ENCODE measurements at places on chromosomes 1 and 21.

DNA sequence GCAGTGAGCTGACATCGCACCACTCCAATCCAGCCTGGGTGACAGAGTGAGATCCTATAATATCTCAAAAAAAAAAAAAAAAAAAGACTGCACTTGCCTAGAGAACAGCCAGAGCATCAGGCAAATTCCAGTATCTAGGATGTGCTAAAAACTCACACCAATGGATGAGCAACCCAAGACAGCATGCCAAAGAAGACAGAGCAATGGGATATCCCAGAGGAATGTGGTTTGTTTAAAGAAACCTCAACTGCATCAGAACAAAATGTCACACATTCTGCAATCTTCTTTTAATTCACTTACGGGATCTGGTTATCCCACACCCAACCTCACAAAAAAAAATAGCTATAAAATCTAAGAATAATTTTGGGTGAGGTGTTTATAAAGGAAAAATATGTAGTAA, 7.3 kb downstream of the KCNH1 start:
- DNase-seq: no peak

GRCh38 chr1:207856276-207857023, 54.5 kb downstream of the CD34 start:
- no peak for DNase-seq

- DNase-seq: no peak
These were observed 9.6 kb downstream of the RAB42 start for GRCh38 chr1:28601696-28602095.

DNA sequence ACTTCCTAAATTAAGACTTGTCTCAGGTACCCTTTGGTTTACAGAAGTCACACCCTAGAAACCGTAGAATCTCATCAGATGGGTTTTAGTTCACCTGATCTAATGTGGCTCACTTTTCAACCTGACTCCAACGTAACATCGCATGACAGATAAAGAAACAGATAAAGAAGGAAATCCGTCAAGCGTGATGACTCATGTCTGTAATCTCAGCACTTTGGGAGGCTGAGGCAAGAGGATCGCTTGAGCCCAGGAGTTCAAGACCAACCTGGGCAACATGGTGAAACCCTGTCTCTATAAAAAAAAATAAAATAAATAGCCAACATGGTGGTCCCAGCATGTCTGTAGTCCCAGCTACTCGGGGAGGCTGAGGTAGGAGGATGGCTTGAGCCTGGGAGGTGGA, 97.3 kb downstream of the SPSB1 start:
- DNase-seq: no peak

DNA sequence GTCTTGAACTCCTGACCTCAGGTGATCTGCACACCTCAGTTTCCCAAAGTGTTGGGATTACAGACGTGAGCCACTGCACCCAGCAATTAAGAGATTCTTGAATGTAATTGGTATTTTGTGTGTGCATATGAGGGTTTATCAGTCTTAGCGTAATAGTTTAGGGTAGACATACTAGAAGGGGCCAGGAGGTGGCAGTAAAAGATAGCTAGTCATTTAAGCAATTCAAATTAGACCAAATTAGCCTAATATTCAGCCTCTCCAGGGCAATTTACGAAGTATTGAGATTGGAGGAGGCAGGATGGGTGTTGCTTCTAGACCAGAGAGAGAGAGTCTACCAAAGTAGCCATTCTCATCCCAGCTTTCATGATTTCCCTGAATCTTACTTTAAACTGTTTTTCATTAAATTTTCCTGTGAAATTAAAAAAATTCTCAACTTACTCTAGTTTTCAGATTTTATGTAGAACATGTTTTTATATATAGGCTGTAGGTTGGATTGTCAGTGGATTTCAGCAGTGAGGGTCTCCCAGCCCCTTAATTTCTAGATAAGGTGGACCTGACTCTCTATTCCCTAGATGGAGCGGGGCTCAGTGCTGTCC, 119.7 kb downstream of the HHAT start:
- DNase-seq: no peak

GRCh38 chr21:41763996-41764395, 2.9 kb downstream of the RIPK4 start:
- DNase-seq: no peak

DNA sequence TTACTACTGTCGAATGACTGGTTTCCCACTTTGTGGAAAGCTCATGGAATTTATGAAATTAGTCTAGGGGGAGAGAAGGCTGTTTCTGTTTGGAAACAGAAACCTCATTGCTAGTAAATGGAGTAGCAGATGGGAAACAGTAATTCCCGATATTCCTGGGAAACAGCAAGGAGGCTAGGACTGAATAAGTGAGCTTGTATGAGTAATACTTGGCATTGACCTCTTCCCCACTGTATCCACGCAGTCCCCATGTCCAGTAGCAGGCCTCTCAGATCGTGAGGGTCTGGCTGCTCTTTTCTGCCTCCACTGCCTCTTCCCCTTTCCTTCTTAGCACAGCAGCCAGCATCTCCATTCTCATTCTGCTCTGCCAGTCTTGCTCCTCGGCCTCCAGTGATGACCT, 75.5 kb downstream of the PRDM2 start:
- DNase-seq: no peak

DNA sequence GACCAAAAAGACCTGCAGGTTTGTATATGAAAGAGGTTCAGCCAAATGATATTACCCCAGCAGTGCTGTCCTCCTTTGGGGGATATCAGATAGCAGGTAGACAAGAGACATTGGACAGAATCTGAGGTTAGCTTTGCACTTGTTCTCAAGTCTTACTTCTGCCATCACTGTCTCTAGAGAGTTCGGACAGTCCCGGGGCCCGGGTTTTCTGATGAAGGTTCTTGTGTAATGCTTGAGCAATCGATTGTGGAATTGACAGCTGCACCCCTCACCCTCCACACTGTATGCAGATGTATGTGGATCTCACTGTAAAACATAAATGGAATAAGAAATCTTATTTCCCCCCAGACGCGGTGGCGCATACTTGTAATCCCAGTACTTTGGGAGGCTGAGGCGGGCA, 56.2 kb upstream of the MORC3 start:
- no peak for DNase-seq

DNA sequence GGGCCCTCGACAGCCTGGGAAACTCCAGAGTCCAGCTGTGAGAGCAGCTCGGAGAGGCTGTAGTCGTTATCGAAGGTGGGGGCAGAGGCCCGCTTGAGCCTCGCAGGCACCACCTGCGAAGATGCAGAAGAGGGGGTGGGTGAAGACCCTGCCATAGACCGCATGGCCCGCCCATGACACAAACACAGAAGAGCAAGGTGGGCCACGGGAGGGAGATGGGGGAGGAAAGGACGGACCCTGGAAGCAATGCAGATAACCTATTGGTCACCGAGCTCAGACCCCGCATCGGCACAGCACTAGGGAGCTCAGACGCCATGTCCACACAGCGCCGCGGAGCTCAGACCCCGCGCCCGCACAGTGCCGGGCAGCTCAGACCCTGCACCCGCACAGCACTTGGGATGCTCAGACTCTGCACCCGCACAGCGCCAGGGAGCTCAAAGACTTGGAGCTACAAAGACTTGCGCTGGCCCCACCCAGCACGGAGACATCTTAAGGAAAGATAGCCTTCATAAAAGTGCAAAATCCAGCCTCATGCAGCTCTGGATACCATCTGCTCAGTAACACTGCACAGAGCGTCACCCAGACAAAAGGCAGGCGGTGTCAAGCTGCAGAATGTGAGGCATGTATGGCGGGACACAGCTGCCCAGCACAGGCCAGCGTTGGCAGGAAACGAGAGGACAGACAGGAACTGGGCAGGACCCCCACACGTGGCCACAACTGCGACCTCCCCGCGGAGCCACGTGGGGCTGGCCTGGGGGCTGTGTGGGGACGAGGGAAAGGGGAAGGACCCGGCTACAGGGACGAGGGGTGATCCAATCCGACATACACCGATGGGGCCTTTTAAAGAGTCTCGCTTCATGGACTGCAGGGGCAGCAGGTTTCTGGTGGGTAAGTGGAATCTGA, 22.6 kb downstream of the RIPK4 start:
- DNase-seq: peak; percentile 51

DNA sequence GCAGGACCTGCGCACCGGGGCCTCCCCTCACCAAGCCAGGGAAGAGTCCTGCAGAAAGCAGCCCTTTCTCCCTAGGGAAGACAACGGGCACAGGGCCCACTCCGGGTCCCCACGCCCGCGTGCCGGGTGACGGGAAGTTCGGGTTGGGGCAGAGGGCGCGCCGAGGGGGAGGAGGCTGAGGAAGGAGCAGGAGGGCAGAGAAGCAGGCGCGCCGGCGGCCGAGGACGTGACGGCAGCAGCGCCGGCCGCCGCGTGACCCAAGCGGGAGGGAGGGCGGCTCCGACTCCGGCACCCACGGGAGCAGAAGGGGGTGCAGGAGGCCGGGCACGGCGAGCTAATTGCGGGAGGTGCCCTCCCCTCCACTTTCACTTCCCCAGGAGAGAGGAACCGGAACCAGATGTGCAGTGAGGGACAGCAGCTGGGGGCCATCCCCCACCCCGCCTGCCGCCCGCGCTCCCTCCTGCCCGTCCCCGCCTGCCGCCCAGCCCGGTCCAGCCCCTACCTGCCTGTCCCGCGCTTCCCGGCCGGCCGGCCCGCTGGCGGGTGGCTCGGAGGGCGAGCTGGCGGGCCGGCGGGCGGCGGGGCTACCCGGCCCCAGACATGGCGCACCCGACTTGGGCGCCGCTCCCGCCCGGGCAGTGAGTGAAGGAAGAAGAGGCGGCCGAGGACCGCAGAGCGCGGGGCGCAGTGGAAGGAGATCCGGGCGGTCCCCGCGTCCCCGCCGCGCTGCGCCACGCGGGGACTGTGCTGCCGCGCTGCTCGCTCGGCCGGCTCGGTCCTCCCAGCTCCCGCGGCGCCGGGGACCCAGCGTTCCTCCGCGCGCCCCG, 510 bp downstream of the DENND4B start:
- DNase-seq: peak; percentile 96

DNA sequence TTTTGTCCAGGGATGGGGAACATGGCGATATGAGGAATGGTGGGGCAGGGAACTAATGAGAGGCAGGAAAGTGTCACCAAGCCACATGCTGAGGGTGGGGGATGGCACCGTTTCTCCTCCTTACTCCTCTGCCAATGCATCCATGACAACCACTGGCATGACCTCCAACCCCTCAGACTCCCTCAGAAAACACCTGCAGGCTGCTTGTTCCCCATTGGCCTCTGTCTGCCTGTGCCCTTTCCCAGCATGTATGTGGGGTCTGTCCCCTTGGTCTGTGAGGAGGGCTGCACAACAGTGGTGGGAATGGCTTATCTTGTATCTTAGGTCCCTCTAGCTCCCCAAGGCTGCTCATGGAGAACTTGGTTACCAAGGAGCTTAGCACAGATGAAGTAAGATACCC, 137.2 kb upstream of the NGF start:
- DNase-seq: no peak

DNA sequence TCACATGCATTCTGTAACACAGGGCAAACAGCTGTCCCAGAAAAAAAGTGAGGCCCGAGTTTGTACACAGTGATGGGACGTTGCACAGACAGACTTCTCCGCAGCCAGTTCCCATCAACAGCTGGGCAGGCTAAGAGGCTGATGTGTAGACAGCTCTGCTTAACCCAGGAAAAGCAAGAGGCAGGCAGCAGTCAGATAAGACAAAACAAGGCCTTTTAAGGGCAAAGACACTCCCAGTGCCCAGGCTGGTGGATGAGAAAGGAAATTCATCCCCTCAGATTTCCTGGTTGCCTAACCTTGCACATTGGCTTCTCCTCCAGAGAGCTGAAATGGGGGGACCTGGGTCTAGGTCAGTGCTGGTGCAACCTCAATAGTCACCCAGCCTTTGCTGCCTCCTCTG, 17.2 kb upstream of the PHLDA3 start:
- no peak for DNase-seq

DNA sequence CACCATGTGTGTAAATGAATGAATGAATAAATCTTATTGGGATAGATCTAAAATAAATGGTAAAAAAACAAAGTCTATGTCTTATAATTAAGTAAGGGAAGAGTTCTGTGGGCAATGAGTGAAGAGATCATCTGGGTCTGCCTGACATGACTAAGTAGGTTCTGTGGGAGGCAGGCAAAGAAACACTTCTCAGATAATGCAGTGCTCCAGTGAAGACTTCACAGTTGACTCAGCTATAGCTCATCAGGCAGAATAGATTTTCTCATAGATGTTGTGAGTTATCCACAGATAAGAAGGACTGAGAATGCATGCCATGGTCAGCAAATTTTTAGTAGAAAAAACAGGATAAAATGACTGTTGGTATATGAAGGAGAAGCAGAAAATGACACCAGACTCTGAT, 12.4 kb downstream of the KRTAP22-2 start:
- no peak for DNase-seq

DNA sequence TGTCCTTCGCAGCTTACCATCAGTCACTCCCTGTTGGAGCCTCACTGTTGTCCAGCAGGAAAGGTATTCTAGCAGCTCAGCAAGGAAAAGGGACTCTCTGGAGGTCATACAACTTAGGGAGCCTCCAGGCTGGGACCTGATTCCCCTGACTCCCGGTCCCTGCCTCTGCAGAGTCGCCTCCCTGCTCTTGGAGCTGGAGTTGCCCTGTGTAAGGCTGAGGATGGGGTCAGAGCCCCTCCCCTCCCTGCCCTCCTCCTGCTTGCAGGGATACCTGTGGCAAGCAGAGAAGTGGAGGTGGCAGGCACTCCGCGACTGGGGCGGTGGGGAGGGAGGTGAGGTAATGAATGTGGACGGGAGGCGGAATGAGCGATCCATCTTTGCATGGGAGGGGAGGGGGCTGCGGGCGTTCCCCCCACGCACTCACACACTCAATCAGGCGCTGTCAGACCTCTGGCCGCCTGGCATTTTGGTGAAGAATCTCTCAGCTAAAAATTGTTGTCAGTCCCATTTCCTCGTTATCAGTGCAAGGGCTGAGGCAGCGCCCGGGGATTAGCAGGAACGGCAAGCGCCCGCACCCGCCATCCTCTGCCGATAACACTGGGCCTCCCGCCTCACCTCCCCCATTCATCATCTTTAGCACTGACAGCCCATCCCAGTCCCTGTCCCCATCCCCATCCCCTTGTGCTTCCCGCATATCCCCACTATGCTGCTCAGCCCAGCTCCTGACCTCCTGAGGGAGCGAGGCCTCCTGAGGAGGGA, 64.3 kb downstream of the TMEM53 start:
- DNase-seq: no peak

DNA sequence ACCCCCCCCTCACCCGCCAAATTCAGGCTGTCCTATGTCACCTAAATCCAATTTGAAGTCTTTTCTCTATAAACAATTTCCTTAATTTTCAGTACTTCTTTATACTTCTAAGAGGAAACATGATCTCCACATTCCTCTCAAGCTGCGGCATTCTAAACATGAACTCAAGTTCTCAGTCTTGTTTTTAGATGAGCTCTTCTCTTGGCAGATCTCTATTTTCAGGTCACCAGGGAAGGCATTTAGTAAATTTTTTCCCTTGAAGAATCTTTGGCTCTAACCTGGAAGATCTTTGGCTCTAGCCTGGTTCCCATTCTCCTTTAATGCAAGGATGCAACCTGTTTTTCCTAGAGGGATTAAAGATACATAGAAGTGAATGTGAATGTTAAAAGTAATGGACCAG, 193.4 kb downstream of the ATG4C start:
- no peak for DNase-seq

- DNase-seq: no peak
These were observed 103.6 kb downstream of the PTBP2 start for GRCh38 chr1:96825231-96825630.

Data from Peyer's patch (tissue), 4 donors.